ENCODE measurements at places on chromosomes 1 and 21.

DNA sequence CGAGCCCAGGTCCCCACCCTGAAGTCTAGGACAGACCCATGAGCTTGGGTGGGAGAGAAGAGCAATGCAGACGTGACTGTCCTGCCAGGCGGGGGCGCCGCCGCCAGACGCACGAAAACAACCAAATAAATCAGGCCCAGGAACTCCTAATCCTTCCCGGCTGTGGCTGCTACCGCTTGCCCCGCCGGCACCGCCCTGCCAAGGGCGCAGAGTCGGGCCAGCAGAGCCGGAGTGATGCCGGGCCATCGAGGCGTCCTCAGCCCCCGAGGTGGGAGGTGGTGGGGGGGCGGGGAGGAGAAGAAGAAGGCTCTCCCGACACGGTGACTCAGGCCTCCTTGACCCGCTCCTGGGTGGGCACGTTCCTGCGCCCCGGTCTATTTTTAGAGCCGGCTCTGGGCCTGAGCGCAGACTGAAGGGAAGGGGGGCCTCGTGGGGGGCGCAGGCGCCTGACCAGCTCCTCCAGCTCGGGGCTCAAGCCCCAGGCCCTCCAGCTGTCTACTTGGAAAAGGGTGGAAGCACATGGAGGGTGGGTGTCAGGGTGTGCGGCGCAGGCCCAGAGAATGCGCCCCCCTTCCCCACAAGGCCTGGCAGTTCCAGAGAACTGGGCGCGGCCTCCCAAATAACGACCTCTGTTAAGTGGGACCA lies 10.7 kb upstream of the COL16A1 start:
- DNase-seq = no peak

DNA sequence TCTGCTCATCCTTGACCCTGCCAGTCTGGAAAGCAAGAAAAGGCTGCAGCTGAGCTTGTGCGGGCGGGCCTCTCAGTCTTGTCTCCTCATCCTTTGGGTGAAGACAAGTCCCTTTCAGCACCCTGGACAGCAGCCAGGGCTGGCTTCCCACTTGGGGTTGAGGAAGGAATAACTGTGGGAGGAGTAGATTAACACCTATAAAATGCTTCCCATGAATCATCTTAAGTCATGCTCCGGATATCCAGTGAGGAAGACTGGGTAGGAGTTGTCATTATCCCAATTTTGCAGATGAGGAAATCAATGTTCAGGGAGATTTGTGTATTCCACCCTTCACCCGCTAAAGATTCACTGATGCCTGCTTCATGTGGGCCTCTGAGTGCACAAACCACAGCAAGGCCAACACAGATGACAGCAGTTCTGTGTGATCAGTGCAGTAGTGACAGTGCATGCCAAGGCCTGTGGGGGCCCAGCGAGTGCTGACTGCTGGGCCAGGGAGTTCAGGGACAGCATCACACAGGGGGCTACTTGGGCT lies 20.1 kb upstream of the COL16A1 start:
- peak; percentile 35 for DNase-seq

GRCh38 chr1:60073605-60074278 lies at the start of gene C1orf87:
TSS of gene C1orf87 (minus strand) at chr1:60073770. CDS start at chr1:60072643, 1,127 bp downstream.
- no peak for DNase-seq

DNA sequence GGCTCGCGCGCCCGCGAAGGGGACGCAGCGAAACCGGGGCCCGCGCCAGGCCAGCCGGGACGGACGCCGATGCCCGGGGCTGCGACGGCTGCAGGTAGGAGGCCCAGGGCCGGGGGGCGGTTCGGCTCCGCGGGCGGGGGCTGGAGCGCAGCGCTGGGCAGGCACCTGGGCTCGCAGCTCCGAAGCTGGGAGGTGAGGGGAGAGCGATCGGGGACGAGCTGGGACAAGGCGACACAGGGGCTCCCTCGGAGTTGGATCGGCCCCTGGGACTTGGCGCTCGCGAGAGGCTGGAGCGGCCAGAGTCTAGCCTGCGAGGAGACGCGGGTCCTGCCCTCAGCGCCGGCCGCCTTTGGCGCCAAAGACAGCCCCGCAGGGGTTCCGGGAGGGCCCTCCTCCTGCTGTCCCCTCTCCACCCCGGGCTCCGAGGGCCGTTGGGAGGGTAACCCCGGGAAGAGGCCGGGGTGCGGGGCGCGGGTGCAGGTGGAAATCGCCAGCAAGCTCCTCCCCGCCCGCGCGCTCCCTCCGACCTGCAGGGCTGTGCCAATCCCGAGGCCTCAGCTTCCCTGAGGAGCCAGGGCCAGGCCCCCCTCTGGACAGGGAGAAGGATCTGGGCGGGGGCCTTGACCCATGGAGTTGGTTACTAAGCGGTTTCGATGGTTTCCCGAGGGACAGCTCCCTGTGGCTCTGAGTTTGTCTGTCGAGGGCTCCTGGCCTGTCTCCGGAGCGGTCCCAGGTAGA lies 401 bp downstream of the TP73 start:
- DNase-seq = no peak

DNA sequence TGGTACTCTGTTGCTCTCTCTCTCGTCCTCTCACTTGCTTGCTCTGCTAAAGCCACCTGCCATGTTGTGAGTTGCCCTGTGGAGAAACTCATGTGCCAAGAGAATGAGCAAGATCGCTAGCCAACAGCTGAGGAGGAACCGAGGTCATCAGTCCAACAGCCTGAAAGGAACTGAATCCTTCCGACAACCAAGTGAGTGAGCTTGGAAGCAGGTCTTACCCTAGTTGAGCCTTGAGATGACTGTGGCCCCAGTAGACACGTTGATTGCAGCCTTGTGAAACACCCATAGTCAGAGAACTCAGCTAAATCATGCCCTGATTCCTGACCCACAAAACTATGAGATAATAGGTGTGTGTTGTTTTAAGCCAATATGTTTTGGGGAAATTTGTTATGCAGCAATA lies 48.1 kb upstream of the BACH1 start:
- DNase-seq = no peak

- DNase-seq = no peak
Observed at GRCh38 chr1:55854911-55855310, 639.7 kb upstream of the USP24 start.

DNA sequence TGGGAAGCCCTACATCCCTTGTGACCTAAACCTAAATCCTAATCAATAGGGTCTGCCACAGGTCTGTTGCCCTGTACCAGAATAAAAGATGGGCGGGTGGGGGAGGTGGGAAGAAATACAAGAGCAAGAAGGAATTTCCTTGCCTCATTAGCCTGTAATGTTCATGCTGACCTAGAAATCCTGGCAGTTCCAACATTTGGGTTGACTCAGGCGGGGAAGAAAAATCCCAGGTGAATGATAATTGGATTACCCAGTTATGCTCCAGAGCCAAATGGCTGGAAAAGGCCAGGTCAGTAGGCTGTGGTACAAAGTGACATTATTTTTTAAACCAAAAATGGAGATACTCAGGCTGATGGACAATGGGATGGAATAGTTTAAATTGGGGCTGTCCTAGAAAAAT lies 27.3 kb upstream of the A3GALT2 start:
- no peak for DNase-seq

GRCh38 chr1:156639601-156640101 lies 2.3 kb upstream of the BCAN start:
- no peak for DNase-seq

GRCh38 chr1:234941321-234942011 lies 187.2 kb downstream of the TOMM20 start:
- DNase-seq = no peak

GRCh38 chr1:232062967-232063366 lies 436.4 kb downstream of the DISC1 start:
- DNase-seq = no peak

GRCh38 chr1:78240755-78241154 lies 195.0 kb downstream of the GIPC2 start:
- no peak for DNase-seq

DNA sequence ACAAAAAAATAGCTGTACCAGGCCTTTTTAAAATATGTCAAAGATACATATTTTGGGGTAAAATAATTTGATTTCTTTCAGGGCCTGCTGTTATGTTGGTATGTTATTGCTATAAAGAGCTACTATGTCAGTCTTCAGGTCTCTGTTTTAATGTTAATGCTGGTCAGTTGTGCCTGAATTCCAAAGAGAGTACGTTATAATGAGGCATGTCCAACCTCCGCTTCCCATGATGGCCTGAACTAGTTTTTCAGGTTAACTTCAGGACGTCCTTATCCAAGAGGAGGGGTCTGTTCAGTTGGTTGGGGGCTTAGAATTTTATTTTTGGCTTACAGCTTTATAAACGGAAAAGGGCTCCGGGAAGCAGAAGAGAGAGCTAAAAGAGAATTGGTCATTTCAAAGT lies 34.9 kb upstream of the LYPD8 start:
- no peak for DNase-seq

DNA sequence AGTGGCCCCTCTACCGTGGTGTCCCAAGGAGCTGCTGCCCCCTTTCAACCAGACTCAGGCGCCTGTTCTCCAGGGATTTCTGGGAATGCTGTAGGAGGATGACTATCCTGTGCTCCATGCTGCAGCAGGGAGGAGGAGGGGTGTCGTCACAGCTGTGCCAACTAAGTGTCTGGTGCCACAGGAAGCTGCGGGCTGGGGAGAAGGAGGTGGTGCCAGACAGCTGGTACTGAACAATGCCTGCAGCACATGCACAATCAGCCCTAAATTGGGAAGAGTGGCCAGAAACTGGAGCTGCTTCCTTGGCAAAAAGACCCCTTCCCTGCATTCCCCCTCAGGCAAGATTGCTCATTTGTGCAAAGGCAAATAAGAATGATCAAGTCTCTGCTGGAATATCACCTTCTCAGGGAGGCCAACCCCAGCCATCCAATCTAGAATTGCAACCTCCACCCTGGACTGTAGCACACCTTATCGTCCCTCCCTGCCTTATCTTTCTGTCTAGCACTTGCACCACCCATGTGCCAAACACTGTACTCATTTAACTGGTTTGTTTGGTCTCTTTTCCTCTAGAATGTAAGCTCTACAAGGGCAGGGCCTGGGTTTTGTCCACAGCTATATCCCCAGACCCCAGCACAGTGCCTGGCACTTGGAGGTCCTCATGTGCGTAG lies 33.3 kb downstream of the LAMB3 start:
- no peak for DNase-seq

- no peak for DNase-seq
Observed at GRCh38 chr1:193927550-193927949, 741.1 kb upstream of the B3GALT2 start.

DNA sequence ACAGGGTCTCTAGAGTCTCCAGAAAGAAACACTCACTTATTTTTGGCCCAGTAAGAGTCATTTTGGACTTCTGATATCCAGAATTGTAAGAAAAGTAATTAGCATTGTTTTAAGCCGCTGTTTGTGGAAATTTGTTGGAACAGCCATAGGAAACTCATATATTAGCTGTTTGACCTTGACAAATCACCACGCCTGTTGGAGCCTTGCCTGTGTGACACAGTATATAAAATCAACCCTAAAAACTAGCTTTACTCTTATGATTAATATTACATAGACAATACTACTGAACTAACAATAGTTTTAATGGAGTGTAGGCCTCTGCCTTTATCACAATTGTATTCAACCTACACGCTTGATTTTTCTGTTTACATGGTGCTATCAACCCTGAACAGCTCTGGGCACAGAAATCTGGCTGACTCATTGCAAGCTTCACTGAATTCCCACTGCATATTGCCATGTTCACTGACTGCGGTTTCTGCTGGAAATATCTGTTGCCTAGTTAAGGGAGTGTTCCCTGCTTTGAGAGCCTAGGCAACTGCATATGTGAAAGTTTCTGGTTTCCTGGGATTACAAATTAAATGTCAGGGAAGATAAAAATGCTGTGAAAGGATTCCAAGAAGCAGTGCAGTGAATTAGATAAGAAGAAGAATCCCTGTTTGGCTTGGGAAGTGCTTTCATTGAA lies 419.5 kb upstream of the DEPDC1 start:
- DNase-seq = no peak

DNA sequence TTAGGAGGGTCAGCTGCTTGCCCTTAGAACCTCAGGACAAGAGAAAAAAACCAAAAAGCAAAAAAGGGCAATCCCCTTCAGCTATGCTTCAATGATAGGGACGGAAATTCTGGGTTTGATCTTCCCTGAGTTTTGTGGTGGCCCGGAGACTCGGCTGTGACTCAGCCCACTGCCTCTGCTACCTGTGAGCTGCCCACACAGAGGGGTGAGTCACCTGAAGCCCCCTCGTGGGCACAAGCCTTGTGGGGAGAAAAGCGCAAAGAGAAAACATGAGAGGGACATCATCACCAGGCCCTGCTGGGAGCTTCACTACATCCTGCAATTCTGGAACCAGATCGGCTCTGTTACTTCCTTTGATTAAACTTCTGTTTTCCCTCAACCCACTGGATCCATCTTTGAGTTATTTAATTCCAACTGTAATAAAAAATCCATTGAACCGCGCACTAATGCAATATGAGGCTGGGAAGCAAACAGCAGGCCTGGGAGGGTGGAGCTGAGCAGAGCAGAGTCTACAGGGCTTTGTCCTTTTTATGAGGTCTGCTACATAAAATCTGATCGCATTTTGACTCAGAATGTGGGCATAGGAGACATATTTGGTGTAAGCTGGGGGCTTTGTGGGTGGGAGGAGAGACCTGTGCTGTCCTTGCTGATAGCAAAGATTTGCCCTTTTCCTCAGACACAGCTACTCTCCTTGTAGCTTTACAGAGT lies 58.7 kb upstream of the STUM start:
- no peak for DNase-seq

DNA sequence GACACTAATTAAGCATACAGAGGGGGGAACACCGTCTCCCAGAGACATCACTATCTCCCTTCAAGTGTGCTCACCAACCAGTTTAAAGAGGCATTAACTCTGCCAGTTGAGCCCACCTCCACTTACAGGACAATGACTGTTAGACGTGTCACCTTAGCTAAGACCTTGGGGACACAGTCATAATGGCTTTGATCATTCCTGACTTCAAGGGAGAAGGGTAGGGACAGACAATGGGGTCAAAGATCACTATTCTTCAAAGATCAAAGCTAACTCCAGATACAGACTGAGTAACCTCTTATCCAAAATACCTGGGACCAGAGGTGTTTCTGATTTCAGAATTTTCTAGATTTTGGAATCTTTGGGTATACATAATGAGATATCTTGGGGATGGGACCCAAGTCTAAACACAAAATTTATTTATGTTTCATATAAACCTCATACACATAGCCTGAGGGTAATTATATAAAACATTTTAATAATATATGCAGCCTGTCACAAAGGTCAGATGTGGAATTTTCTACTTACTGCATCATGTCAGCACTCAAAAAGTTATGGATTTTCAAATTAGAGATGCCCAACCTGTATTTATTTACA lies 246.1 kb downstream of the SLC45A1 start:
- no peak for DNase-seq

GRCh38 chr1:7624791-7625355 lies 146.2 kb upstream of the VAMP3 start:
- DNase-seq = no peak
